ENCODE measurements at places on chromosomes 4 and X.

GRCh38 chr4:15182600-15183220, 180.4 kb downstream of the CPEB2 start:
- no peak for DNase-seq

DNA sequence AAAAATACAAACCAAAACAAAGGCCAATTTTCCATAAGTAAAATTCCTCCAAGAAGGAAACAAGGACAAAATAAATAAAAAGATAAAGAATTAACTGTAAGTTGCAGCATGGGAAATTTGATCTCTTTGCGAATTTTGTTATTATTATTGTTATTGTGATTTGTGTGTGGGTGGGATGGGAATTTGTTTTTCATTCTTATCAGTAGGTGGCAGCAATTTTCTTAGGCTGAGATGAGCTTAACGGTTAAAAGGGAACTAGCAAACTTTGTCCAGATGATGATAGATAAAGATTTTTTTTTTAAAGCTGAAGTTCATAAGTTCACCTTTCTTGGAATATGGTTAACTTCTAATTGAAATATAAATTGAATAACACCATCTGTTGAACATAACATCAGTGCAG, 83.2 kb upstream of the IL1RAPL2 start:
- no peak for DNase-seq

DNA sequence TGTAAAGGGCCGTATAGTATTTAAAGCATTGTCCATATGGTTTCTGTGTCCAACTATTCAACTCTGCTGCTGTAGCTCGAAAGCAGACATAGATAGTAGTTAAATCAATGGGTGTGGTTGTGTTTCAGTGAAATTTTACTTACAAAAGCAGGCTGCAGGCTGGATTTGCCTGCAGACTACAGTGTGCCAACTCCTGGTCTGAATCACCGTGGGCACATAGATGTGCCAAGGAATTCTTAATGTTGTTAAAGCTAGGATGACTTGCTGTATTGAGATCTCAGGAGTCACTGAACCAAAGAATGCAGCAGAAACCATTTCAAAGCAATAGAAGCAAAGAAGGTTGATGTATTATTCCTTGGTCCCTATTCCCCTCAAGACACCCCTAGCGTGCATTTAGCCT, 379.0 kb downstream of the STIM2 start:
- no peak for DNase-seq

DNA sequence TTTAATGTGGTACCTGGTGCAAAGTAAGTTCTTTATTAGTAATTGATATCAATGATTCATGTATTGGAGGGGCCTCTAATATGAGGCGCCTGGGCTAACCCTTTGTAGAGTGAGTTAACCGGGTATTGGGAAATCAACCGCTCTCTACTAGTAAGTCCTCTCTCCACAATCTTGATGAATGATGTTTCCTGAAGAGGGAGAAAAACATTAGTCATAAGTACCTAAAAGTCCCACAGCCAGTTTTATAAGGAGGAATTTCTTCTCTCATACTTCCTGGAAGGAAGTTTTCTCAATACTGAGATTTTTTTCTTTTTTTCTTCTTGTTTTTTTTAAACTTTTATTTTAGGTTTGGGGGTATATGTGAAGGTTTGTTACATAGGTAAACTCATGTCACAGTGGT, 62.3 kb downstream of the AGTR2 start:
- DNase-seq = no peak

- no peak for DNase-seq
Measured at GRCh38 chr4:154595807-154596206, 5.3 kb upstream of the FGA start.

DNA sequence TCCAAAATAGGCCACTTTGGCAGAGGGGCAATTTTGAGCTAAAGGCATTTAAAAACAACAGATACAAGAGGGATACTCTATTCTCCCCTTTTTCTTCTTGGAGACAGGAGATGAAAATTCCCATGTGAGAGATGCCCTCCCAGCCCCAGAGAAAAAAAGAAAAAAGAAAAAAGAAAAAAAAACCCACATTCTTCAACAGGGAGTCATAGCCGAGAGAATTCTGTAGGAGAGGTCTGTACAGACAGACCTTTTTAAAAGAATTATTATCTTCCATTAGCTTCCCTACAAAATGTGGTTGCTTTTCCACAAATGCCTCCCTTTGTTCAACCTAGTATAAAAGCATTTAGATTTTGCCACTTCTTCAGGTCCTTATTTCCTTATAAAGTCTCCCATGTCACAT, 89.9 kb downstream of the SPCS3 start:
- no peak for DNase-seq

DNA sequence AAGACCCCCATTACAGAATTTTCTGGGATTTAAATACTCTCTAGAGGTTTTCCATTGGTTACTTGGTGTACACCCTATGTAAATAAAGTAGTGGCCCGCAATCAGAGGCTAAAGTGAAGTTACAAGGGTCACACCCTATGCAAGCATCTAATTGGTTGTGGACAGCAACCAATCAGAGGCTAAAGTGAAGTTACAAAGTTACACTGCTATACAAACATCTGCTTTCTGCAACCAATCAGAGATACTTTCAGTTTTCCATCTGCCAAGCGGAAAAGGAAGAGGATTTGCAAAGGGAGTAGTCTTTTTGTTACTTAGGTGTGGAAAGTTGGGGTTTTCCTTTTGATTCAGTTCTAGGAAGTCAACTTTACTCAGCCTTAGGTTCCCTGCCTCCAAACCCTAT, 2.0 kb upstream of the ATRX start:
- no peak for DNase-seq

- DNase-seq = no peak
Measured at GRCh38 chr4:144176476-144176875, 36.0 kb upstream of the GYPA start.

DNA sequence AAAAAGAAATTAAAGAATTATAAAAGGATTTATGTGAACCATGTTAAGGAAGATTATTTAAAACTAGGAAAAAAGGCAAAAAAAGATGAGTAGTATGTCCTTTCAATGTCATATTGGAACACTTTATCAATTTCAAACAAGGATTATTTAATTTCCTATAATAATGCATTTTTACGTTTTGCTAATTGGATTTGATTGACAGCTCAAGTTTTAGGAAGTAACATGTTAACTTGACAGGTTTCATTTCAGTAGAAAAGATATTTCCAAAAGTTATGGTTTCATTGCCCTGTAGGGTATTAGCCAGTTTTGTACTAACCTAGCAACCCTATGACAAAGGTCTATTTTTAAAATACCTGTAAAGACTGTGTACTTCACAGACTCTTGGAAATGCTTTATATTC, 379.6 kb upstream of the ZFP42 start:
- DNase-seq = no peak

GRCh38 chr4:96630839-96631238, 790.9 kb downstream of the PDHA2 start:
- DNase-seq = no peak

GRCh38 chr4:972651-973424, 531 bp downstream of the DGKQ start:
- DNase-seq = no peak

- no peak for DNase-seq
Measured at GRCh38 chr4:8307714-8308113, 38.2 kb downstream of the HTRA3 start.

DNA sequence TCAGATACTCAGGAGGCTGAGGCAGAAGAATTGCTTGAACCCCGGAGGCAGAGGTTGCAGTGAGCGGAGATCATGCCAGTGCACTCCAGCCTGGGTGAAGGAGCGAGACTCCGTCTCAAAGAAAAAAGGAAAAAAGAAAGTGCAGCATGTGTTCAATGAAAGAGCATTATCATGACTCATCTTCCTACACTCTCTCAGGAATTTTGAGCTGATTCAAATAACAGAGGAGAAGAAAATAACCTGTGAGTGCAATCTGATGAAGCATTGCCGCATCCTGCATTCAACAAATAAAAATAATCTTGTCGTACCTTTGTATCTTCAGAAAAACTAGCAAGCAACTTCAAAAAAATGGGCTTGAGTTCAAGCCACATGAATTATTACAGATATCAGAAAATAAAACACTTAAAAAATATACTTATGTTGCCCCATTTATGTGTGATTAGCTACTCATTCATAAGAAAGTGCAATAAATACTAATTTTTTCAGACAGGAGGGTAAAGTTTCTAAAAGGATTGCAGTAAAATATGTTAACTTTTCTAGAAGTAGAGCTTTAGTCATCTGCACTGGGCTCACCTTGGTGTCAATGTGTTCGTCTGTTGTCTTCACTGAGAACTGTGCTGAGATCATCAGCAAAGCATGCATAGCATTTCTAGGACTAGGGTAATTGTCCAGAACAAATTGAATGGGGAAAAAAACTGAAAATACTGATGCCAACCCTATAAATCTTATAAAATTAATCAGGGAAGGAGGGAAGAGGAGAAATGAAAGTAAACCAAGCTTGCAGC, 90.4 kb upstream of the VCX3B start:
- no peak for DNase-seq

GRCh38 chr4:23279377-23279986, 586.7 kb downstream of the GBA3 start:
- DNase-seq = no peak

DNA sequence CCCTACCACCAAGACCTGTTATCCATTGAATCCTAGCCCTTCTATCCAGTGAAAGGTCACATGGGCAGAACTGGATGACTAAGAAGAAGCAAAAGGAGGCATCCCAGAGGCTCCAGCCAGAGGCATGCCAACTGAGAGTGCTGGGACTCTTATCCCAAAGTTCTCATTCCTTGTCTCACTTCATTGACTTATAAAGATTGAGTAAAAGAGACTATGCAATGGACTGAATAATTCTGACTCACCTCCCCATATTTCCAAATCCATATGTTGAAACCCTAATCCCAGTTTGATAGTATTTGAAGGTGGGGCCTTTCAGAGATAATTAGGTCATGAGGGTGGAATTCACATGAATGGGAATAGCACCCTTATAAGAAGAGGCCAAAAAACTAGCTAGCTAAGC, 131.4 kb downstream of the COL25A1 start:
- DNase-seq = no peak

- no peak for DNase-seq
Measured at GRCh38 chrX:6223516-6223915, 5.2 kb downstream of the NLGN4X start.

GRCh38 chr4:3674479-3674851, 91.7 kb upstream of the ADRA2C start:
- no peak for DNase-seq

GRCh38 chr4:147958489-147959065, 226.7 kb downstream of the ARHGAP10 start:
- peak; percentile 46 for DNase-seq

GRCh38 chr4:158170691-158171561, 1.9 kb downstream of the GASK1B start:
- peak; percentile 57 for DNase-seq

GRCh38 chr4:167117273-167117672, 117.0 kb downstream of the SPOCK3 start:
- no peak for DNase-seq
